DMS79 (cell line): ENCODE measurements at places on chromosomes 12 and 14.

- no peak for DNase-seq
These were observed 83.4 kb downstream of the TESC start for GRCh38 chr12:117015811-117016210.

GRCh38 chr14:101878822-101879528 lies 85.4 kb upstream of the DYNC1H1 start:
- no peak for DNase-seq

- no peak for DNase-seq
These were observed 65.7 kb upstream of the CAPRIN2 start for GRCh38 chr12:30820406-30820946.

DNA sequence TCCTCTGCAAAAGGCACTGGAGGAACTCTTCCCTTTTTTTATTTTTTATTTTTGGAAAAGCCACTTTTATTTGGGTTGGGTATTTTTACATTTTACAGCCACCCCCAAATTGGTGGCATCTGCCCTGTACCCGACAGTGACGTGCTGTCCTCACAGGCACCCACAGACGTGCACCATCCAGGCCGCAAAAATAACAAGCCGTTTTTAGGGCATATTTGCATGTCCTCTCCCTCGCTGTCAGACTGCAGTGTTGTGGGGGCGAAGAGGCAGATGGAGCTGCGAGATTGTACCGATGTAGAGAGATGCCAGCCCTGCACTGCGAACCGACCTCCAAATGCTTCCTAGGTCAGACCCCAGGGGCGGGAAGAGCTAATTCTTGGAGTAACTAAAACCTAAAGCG lies 12.2 kb downstream of the JDP2 start:
- no peak for DNase-seq

DNA sequence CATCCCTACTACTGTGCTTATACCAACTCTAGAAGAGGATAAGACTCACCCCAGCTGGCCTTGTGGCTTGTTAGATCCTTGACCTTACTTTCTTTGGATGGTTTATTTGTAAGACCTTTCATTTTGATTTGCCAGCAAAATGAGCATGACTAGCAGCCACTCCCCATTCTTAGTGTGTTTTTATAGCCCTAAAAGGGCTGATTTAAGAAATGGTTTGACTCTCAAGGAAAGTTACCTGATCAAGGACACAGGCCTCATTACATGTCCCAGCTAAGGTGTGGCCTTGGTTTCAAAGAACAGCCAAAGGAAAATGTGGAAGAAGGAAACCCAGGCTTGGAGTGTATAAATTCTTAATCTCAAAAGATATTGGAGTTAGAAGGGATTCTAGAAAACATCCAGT lies 41.4 kb downstream of the SLC17A8 start:
- no peak for DNase-seq

- no peak for DNase-seq
These were observed 46.4 kb downstream of the CLMN start for GRCh38 chr14:95273001-95273978.

DNA sequence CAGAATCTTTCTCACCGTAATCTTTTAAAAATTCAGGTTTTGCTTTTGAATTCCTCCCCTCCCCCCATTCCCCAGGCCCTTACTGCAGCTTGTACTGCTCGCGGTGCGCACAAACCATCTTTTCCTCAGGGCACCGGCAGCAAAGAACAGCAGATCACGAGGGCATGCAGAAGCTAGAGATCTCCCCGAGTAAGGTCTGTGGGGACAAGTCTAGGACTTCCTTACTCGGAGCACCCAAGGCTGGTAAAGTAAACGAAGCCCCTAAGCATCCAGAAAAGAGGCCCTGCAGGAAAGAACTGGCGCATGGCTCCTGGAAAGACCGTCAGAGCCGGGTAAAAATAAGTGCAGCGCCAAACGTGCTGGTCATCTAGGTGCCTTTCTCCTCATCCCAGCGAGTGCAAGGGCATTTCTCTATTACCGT lies 727 bp downstream of the LDHB start:
- DNase-seq, result peak; percentile 15

DNA sequence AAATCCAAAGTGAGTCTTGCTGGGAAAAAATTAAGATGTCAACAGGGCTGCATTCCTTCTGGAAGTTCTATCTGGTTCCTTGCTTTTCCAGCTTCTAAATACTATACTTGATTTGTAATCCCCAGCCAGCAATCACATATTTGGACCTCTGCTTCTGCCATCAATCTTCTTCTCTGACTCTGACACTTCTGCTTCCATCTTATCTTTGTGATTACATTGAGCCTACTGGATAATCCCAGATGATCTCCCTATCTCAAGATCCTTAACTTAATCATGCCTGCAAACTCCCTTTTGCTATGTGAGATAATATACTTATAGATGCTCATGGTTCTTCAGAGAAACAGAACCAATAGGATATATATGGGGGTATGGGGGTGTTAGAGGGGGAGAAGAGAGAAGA lies 49.9 kb upstream of the ZDHHC17 start:
- DNase-seq, result no peak

DNA sequence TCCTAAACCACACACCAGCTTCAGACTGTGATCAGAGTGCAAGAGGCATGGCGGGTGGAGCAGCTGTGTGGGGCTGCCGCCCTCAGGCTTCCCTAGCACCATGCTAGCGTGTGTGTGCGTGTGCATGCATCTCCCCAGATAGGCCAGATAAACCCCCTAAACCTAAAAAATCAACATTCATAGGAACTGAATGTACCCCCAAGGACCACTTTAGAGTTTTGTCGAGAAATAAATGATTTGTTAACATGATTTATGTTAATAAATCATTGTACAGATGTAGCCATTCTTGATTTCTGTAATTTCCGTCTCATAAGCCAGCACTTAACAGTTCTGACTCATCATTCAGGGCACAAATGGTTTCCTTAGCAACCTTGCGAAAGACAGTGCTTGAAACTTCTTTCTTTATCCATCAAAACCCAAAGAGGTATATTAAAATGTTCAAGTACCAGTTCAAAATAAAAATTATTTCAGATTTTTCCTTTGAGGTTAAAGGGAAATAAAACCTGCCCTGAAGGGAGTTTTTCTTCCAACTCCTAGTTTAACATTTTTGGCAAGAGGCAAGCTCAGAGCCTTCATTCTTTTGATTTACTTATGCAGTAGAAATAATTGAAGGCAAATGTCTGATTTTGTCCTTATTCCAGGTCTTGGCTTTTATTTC lies 206.2 kb upstream of the RGS6 start:
- DNase-seq, result peak; percentile 56

DNA sequence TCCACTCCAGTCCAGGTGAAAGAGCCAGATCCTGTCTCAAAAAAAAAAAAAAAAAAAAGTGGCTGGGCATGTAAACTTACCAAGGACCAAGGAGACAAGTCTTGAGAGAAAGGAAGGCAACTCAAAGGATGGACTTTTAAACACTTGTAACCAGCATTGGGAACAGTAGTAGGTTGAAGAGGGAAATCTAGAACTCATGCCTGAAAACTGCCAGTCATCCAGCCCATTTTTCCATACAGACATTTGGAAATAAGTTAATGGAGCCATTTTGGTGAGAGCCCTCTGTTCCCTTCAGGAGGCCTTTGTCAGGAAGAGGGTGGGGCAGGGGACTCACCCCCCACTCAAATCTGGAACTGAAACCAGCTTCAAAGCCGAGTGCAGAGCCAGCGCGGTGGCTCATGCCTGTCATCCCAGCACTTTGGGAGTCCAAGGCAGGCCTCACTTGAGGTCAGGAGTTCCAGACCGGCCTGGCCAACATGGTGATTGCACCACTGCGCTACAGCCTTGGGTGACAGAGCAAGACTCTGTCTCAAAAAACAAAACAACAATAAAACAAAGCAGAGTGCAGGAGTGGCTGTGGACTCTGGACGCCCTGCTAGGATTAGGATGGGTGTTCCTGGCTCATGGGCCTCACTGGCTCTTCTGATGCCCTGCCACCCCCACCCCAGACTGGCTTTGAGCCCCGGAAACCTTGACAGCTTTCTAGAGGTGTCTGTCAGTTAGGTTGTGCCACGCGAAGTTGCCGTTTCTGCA lies 1.6 kb upstream of the MLXIP start:
- no peak for DNase-seq

DNA sequence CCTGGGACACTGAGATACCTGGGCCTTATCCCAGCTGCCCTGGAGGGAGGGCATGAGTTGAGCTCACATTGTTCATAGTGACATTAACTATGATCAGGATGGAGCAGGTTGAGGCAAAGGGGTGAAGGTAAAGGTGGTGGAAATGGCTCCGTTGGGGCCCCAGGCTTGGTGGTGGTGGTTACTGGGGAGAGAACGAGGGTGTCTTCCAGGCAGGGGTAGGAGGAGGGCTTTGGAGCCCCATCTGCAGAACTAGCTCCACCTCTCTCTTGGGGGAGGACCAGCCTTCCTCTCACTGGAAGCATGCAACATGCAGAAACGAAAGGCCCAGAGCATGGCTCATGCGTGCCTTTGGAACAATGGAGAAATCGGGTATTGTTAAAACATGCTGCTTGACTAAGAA lies 217.0 kb downstream of the SLC41A2 start:
- DNase-seq, result no peak

DNA sequence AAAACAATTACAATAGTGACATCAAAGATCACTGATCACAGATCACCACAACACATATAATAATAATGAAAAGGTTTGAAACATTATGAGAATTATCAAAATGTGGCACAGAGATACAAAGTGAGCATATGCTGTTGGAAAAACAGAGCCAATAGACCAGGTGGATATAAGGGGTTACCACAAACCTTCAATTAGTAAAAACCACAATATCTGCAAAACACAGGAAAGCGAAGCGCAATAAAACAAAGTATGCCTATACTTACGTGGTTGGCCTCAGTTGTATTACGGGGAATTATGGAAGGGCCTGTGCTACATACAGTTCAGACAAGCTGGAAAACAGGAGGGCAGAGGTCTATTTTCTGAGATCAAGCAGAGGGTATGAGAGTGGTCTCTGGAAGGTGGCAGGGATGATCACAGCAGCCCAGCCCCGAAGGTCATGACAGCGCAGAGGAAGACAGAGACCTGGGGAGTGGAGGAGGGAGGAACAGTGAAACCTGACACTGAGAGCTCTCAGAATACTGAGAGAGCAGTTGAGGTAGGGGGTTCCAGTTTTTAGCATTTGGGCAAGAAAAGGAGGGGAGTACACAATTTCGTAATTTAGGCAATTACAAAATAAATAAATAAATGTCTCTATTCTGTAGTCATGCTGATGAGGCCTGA lies 41.3 kb downstream of the IFNG start:
- no peak for DNase-seq

DNA sequence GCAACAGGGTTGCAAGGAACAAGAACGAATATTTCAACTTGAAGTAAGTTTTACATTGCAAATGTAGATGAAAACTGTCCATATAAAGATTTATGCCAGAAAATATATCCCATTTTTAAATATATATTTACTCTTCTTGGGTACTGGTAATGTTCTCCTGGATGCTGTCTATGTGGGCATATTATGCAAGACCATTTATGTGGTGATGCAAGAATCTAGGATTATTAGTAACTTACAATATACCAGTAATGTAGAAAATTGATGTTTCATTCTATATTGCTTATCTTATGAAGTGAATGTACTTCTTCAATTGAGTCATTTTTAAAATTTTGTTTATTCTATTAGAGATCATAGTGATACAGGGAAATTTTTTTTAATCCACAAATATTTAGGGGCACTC lies 25.1 kb downstream of the FGFR1OP2 start:
- no peak for DNase-seq

DNA sequence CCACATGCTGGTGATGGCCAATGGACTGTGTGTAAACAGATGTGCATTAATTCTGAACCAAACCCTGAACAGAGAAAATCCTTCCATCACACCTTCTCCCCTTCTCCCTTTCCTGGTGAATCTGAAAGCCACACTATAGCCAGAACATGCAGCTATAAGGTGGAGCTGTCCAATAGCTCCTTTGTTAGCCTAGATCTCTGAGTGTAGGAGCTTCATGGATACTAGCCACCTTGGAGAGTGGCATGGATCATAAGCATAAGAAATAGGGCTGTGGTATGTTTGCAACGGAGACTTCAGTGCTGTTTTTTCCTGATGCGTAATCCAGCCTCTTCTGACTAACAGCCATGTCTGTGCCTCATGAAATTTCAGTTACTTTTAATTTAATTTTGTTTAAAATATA lies 364.5 kb downstream of the BTG1 start:
- DNase-seq, result no peak

GRCh38 chr12:122888232-122888752 lies 7.6 kb downstream of the VPS37B start:
- peak; percentile 89 for DNase-seq

- DNase-seq, result no peak
These were observed 5.3 kb downstream of the SLC15A5 start for GRCh38 chr12:16272222-16272621.

GRCh38 chr14:105126126-105126980 lies 42.2 kb downstream of the JAG2 start:
- no peak for DNase-seq

DNA sequence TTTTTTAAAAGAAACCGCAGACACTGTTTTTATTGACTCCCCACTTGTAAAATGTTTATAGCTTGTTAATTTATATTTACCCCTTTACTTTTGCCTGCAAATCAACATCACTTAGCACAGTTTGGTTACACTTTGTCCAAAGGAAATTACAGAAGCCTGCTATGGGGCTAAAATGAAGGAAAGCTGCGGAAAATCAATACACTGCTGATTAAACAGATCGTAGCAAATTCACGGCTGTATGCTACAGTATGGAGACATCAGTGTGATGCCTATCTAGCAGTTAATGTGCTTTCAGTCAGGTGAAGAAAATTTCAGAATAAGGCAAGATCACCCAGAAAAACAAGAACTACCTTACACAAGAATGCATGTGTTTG lies 110.0 kb downstream of the FOXG1 start:
- DNase-seq, result no peak

DNA sequence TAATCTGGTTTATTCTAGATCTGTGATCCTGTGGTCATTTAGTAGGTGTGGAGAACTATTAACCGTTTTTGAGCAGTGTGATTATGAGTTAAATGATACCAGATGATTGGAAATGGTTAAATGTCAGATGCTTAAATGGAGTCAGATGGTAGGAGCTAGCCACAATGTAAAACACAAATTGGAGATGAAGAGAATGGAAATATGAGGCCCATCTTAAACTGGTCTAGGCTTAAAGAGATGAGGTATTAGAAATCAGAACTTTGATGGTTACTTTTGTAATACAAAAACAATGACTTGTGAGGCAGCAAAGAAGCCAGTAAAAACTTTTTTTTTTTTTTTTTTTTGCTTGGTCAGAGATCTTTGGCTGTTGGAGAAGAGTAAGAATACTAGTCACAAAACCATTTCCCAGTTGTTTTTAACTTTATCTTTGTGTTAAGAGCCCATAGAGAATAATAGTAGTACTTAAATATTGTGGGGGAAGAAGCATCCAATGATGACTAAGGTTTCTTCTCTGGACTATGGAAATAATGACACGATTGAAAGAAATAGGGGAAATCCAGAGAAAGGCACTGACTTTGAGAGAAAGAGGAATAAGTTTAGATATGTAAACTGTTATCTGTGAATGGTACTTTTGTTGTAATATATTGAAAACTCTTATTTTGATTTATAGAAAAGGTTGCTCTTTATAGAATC lies 95.9 kb downstream of the WNK1 start:
- no peak for DNase-seq
